ENCODE measurements at places on chromosomes 16 and 17.
A peak's percentile ranks its signal among the peaks of the same experiment; 100 is the strongest.

- no peak for DNase-seq
Measured at GRCh38 chr17:81053041-81053970, 18.4 kb downstream of the BAIAP2 start.

DNA sequence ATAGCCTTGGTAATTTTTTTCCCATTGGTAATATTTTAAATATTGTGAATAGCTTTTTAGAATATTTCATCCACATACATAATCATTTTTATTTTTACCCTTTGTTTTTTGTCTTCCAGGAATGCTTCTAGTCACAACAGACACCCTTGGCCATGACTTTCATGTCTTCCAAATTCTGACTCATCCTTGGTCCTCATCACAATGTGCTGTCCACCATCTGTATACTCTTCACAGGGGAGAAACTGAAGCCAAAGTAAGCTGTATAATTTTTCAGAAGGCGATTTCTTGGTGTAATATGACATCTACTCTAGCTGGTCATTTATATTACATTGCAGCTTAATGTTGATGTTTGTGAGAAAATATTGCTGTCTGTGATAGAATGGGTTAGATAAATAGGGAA is 269.4 kb downstream of the BCAS3 start:
- DNase-seq, result no peak

GRCh38 chr17:72654706-72655105 is 437.8 kb downstream of the SLC39A11 start:
- no peak for DNase-seq

GRCh38 chr16:89319886-89320781 is 102.6 kb downstream of the ZNF778 start:
- DNase-seq, result peak; percentile 62

DNA sequence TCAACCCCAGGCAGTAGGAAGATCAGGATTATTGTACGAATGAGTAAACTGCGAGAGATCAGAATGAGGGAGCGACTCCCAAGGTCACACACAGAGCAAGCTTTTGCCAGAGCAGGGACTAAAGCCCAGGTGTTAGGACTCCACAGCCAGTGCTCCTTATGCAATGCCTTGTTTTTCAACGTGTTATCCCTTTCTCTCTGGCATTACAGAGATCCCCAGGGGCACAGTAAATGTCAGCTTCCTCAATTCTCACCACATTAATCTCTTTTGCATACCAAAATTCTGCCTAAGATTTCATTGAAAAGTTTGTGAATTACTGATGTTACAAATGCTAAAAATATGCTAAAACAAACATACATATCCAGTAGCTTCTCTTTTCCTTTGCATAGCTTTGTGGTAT is 68.1 kb upstream of the CES5A start:
- no peak for DNase-seq

GRCh38 chr16:68907781-68908181 is 64.5 kb downstream of the TANGO6 start:
- no peak for DNase-seq

DNA sequence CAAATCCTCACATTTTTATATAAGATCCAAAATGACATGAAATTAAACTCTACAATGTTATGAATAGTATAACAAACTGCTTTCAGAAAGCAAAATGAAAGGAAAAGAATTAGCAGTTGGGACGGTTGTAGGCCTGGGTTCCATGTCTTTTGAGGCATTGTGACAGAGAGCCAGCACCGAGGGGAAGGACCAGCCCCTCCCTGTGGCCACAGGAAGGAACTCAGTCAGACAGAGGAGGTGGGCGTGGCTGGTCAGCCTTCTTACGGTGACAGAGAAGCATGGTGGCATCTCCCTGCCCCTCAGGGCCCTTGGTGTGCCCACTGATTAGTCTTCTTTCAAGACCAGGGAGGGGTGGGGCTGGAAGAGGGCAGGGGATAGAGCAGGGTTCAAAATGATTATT is 5.7 kb downstream of the ZNF319 start:
- no peak for DNase-seq

DNA sequence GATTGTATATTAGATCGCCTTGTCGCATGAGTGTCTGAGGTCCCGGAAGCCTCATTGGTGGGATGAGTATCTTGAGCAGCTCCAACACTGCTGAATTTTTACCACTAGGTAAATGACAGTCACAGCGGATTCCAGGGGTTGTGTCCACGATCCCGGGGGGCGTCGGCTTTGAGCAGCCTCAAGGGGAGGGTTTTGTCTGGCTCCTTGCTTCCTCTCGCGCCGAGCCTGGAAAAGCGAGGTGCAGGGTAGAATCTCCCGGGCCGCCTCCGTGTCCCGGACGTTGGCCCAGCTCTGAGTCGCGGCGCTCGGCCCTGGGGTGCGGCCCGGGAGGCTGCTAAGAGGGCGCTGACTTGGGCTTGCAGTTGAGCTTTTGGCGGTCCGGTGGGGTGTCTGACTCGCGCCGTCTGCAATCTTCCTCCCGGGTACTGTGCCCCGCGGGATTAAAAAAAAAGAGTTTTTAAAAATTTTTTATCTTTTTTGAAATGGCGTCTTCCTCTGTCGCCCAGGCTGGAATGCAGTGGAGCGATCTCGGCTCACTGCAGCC is 4.5 kb downstream of the OR1F1 start:
- DNase-seq, result no peak

DNA sequence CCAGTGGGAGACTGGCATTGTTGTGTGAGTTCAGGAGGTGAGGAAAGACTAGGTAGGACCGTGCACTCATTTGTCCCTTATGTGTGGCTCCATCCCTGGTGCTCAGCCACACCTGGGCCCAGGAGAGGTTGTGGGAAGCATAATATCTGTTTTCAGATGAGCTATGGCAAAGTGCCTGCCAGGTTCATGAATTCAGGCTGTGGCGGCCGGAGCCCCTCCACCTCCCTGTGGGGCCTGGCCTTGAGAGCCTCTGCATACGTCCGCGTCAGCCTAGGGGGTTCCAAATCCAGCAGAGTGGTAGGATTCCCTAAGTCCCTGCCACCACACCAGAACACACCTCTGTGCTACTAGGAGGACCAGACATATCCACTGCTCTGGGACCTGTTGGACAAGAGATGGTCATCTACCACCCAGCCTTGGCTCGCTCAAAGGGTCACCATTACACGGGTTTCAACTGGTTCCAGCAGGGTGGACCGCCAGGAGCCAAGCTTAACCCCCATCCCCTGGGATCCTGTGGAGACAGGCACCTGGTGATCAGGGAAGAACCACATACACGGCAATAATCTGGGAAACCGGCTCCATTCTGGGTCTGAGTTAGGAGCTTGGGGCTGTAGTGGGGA is 2.0 kb downstream of the B3GNT9 start:
- no peak for DNase-seq

All from activated CD4-positive, CD25-positive, alpha-beta regulatory T cell treated with anti-CD3 and anti-CD28 coated beads, Interleukin-2, amount 50 U/mL, for 72 hours (primary cell).